ENCODE measurements at places on chromosomes 16 and 17. TPM values are rescaled to one million over a fixed set of nuclear protein-coding genes. Genes with fewer than 3 reads are reported as not detected.

- DNase-seq: no peak
Measured at GRCh38 chr17:83196973-83197880, 117.8 kb downstream of the METRNL start.

DNA sequence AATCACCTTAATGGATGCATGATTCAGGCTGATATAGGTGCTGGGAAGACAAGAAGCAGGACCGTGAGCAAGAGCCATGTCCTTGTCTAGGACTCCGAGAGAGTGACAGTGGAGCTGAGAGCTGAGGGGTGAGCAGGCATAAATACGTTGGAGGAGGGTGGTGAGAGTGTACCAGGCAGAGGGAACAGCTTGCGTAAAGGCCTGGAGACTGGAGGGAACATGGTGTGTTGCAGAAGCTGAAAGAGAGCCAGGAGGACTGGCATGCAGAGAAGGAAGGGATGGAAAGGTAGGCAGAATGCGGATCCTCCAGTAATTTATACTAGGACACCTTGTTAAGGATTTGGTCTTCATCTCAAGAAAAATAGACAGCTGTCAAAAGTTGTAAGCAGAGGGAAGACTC lies 653.2 kb downstream of the HS3ST4 start:
- DNase-seq: no peak

The IKZF3 gene
- 0.33 TPM for polyA plus RNA-seq

DNA sequence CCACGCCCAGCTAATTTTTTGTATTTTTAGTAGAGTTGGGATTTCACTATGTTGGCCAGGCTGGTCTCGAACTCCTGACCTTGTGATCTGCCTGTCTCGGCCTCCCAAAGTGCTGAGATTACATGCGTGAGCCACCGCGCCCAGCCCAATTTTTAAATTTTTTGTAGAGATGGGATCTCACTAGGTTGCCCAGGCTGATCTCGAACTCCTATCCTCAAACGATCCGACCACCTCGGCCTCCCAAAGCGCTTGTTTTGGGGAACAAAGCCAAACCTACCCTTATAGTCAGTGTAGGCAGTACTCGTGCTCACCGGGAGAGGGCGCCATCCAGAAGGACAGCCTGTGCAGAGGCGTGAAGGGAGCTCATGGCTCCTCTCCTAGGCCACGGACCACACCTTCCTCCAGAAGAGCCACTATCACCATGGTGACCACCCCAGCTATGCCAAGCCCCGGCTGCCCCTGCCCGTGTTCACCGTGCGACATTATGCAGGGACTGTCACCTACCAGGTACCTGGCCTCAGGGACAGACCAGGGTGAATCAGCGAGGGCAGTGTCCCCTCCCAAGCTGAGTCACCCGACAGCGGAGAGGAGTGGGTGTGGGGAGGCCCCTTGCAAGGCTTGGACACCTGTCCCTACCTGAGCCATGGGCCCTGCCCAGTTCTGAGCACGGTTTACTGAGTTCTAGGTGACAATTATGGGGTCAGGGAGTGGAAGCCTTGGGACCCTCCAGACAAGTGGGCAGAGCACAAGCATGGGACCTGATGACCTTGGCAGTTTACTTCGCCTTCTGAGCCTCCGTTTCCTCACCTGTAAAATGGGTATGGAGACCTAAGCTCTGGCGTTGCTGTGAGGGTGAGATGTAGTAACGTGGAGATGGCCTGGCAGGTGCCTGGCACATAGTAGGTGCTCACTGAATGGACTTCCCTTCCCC lies 13.7 kb downstream of the MYO15B start:
- DNase-seq: no peak

The GCGR gene
- polyA plus RNA-seq: 9.6 TPM

DNA sequence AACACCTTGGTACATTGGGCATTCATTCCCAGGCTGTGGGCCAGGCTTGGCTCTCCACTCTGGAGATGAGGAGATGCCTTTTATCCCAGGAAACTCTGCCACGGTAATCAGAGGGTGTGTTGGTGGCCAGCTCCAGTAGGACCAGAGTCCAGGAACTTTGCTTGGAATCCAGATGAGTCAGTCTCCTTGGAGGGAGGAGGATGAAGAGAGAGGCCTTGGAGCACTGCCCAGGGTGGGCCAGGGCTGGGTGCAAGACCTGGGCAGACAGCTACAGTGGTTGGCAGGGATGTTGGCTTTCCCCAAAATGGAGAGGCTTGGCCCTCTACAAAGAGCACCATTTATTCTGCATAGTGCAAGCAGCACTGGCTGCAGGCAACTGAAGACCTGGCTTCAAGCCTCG lies 209.0 kb downstream of the RGS9 start:
- DNase-seq: no peak

DNA sequence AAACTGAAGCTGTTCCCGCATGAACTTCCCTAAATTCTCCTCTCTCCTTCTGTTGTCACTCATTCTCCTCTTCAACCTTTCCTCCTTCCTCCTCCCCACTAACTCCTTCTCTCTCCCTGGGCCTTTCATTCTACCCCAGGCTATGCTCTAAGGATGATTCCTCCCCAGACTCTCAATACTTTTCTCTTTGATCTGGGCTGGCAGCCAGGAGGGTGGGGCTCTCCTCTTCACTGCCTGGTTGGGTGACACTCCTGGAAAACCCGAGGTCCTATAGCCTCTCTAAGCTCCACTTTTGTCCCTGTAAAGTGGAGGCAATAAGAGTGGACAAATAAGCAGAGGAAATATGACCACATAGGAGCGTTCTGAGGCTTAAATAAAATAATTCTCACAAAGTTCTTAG lies 46.2 kb downstream of the HSD17B2 start:
- no peak for DNase-seq

DNA sequence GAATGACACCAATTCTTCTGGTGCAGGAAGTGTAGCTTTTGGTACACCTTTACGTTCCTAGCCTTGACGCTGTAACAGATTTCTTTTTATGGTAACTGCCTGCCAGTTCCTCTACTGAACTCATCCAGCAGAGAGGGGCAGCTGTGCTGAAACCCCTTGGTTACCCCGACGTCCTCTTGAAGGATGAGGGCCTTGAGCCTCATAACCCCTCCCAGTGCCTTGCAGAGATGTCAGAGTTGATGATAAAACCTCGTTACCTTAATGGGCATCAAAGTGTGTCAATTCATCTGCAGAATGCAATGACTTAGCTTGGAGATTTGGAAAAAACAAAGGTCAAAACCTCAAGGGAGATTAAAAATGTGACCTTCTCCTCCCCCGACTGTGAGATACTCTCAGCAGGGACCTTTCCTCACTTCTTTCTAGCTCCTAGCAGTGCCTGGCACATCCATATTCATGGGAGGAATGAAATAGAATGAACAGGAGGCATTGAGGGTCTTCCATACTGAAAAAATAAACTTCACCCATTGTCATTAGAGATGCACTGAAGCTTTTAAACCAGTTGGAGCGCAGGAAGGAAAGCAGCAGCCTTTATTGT lies 69.2 kb downstream of the SDR42E1 start:
- DNase-seq: no peak

The BEAN1 gene
- 3.1 TPM for polyA plus RNA-seq

The MYOCD gene
- polyA plus RNA-seq: 4.4 TPM

DNA sequence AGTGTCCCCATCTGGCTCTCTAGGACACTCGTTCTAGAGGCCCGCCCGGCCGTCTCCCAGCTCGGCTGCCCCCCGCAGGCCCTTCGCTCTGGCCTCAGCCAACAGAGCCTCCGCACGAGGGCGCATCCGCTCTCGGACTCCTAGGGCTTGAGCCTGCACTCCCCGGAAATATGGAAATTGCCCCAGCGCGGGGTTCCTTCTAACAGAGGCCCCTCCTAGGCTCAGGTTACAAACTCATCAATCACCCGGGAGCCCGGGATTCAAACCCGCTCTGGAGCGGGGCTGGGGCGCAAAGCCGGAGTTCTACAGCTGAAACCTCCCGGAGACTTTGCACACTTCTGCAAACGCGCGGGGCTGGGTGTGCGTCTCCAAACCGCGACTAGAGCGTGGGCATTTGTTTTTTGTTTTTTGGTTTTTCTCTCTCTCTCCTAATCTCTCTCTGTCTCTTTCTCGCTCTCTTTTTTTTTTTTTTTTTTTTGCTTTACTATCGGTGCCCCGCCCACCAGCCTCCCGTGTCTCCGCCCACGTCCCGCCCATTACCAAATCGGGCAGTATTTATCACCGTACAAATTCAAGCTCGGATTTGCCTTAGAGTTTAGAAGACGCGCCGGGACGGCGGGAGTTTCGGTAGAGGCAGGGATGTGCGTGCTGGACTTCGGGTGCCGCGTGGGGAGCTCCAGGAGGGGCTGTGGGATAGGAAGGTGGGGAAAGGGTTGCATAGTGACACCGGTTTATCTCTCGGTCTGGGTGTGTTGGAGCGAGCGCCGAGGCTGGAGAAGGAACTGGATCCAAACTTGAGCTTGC lies 2.4 kb upstream of the FOXL1 start:
- no peak for DNase-seq

DNA sequence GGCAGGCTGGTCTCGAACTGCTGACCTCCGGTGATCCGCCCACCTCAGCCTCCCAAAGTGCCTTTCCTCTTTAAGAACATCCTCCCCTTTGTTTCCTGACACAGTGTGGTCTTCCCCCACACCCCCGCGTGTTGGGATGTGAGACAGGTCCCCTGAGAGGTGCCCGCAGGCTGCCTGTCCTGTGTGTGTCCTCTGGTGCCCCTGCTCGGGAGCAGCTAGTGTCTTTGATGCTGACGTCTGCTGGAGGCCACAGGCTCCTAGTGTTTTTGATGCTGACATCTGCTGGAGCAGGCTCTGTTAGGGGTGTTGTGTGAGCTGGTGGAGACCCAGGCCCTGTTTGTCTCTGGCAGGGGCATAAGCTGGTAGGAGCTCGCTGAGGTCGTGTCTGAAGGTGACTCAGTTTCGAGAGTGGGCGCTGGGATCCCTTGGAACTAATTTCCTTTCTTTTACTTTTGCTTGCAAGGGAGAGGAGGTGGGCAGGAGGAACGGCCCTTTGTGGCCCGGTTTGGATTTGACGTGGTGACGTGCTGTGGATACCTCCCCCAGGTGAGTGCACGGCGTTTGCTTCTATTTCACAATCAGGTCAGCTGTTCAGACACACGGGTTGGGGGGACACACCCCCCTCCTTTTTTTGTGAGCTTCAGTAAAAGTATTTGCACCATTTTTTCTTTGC lies 6.0 kb downstream of the FN3KRP start:
- no peak for DNase-seq
